ENCODE measurements at places on chromosomes 1 and 21. TPM values are rescaled to one million over a fixed set of nuclear protein-coding genes. Genes with fewer than 3 reads are reported as not detected.

PAQR6 gene
- 5.0 TPM for total RNA-seq

CLCN6 gene
- 15.6 TPM for total RNA-seq

MYBPH gene
- total RNA-seq = not detected

DOCK7 gene
- total RNA-seq = 92.7 TPM

UQCRHL gene
- total RNA-seq = 4.8 TPM

- no peak overlapping the region for H3K27ac ChIP-seq
- H3K4me3 ChIP-seq = no peak overlapping the region
- DNase-seq = no peak
- no peaks in the 10 kb centered on the region for H3K36me3 ChIP-seq
- peaks cover 20% of the 10 kb centered on the region for H3K4me1 ChIP-seq
Measured at GRCh38 chr1:31410871-31411270, 2.1 kb upstream of the SERINC2 start.

DNA sequence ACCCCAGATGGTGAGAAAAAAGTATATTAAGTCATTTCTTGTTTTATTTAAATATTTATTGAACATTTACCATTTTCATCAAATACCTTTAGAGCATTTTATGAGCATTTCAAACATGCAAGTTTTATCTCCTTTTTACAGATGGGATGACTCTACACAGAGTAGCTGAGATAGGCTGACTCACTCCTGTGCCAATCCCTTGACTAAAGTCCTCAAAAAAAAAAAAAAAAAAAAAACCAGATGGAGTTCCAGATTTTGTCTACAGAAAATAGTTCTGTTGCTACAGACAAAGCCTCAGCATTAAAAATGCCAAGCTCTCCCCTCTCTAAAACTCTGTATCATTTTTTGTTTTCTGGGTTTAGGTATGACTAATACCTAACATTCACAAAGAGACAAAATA is 303.0 kb upstream of the PLD5 start:
- H3K36me3 ChIP-seq = no peaks in the 10 kb centered on the region
- no peak overlapping the region for H3K4me3 ChIP-seq
- no peak overlapping the region for H3K27ac ChIP-seq
- peaks cover 17% of the 10 kb centered on the region for H3K4me1 ChIP-seq
- no peaks in the 10 kb centered on the region for H3K27me3 ChIP-seq

GRCh38 chr1:199847021-199847420 is 180.5 kb upstream of the NR5A2 start:
- no peaks in the 10 kb centered on the region for H3K36me3 ChIP-seq
- peaks cover 6% of the 10 kb centered on the region for H3K4me1 ChIP-seq
- no peak overlapping the region for H3K4me3 ChIP-seq
- DNase-seq = no peak

DNA sequence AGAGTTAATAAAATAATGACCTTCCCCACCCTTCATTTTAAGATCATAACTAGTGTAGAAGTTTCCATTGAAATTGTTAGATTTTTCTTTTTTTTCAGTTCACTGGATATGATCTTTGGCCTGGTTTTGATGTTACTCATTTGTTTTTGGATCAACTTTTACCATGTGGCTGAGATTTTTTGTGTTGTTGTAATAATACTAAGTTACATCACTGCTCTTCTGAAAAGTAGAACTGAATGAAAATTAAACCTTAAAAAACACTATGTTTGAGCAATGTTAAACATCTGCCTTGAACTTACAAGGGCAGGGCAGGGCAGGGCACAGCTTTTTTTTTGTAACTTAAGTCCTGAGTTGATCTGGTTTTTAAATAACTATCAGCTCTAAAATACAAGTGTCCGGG is 204.8 kb upstream of the ADAMTS5 start:
- H3K4me3 ChIP-seq = no peak overlapping the region
- no peaks in the 10 kb centered on the region for H3K27me3 ChIP-seq
- DNase-seq = no peak
- H3K4me1 ChIP-seq = no peaks in the 10 kb centered on the region

DNA sequence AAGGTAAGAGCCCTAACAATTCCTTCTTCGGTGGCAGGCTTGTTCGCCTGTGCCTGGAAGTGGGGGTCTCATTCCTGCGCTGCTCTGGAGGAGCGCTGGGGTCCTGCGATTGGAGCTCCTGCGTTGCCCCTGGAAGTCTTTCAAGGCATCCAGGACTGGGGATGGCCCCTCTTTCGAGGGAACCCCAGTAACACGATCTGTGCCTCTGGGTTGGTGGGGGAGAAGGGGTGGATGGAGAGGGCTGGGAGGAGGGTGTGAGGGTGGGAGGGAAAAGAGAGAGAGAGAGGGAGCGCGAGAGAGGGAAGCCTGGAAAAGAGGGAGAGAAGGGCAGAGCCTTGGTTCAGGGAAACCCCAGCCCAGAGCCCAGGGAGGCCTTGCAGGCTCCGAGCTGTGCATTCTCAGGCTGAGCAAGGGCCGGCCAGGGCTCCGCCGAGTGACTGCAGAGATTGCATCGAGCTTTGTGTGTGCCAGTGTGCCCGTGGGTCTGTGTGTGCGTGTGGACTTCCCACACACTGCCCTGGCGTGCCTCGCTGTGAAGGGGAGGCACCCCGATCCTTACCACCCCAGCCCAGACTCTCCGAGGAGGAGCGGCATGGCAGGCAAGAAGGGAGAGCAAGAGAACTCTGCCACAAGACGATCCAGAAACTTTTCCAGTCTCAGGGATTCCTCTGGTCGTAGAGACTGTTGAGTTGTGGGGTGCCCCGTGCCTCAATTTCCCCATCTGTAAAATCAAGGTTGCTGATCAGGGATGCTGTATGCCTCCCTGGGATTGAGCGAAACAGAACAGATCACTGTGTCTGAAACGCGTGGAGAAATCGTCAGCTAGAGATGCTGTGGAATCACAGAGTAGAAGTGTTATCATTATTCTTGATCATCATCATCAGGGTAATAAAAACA is 619 bp downstream of the BCL9 start:
- H3K27ac ChIP-seq = peak overlapping the region; percentile 93
- peak overlapping the region; percentile 74 for H3K4me3 ChIP-seq
- H3K27me3 ChIP-seq = no peaks in the 10 kb centered on the region
- H3K4me1 ChIP-seq = peaks cover 46% of the 10 kb centered on the region
- DNase-seq = peak; percentile 82

DNA sequence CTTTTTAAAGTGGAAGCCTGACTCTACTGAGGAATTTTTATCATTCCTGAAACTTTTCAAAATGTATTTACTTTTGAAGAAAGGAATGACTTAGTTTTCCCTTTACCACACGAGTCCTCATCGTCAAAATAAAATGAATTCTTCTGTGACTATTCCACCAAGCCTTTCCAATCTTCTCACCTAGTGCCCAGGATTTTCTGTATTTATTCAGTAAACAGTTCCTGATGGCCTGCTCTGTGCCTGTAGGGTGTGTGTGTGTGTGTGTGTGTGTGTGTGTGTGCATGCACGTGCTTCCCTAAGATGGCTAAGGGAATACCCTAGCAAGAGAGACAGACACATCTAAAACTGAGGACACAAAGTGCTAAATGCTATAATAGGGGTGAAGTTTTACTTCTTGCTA is 395.0 kb upstream of the USP24 start:
- no peak for DNase-seq
- no peaks in the 10 kb centered on the region for H3K27me3 ChIP-seq
- no peaks in the 10 kb centered on the region for H3K36me3 ChIP-seq
- no peak overlapping the region for H3K4me3 ChIP-seq
- no peak overlapping the region for H3K27ac ChIP-seq

DNA sequence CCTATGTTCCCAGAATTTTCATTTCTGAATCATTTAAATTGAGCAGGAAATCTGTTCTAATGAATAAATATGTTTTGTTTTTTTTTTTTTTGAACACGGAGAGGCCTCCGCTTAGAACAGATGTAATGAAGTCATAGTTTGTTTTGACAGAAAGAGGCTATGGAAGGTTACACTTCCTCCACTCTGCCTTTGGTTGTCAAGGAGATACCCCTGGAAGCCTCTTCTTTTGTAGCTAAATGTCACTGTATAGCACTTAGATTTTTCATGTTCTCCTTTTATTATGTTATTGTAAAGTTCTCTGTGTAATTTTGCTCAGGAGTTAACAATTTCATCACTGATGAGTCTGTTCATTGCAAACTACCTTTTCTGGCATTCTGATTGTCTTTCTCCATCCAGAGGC is 22.7 kb upstream of the GNG12 start:
- H3K27ac ChIP-seq = no peak overlapping the region
- no peaks in the 10 kb centered on the region for H3K27me3 ChIP-seq
- DNase-seq = no peak
- H3K4me3 ChIP-seq = no peak overlapping the region
- no peaks in the 10 kb centered on the region for H3K36me3 ChIP-seq

DNA sequence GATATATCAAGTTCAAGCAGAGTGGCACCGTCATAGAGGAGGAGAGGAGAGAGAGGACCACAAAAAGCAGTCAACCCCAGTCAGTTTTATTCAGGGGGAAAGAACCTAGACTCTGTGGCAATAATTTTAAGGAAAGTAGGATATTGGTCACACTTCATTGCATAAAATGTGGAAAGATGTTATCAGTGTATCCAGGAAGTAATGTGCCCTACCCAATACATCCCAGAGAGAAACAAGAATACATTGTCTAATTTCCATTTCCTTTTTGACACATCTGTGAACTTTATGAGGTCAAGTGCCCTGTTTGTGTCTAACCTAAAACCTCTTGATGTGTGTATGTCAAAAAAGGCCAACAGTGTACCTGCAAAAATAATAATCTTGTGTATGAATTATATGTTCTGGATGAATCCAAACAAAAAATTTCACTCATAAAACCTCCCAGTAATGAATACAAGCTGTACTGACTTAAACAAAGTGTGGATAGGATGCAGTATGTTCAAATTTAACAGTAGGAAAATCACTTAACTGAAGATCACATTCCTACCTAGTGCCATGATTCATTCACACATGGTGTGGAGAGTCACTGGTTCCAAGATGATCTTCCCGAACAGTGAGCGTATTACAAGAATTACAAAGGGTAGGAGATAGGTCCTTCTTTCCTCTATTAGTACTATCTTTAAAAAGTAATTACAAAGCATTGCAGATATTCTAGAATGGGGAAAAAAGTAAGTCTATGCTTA is 712.1 kb upstream of the CXADR start:
- H3K4me1 ChIP-seq = no peaks in the 10 kb centered on the region
- DNase-seq = no peak
- H3K36me3 ChIP-seq = no peaks in the 10 kb centered on the region

DNA sequence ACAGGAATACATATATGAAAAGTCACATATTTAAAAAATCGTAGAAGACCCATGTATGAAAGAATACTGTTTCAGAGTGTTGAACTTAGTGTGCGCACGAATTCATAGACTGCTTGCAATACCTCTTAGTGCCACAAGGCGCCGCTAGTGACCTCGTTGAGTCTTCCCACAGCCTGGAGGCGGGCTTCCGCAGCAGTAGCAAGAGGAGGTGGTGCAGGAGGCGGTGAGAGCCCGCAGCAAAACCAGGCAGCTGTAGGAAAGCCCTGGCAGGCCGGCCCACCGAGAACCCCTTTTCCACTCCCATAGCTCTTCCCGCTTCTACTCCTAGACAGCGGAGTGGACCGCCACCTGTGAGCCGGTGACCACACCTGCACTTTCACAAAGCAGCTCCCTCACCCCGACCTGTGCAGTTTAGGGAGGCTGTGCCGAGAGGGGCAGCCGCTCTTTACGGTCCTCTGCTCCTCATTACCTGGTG is 23.5 kb downstream of the MTARC1 start:
- no peaks in the 10 kb centered on the region for H3K27me3 ChIP-seq
- DNase-seq = peak; percentile 87
- H3K36me3 ChIP-seq = no peaks in the 10 kb centered on the region
- H3K4me1 ChIP-seq = no peaks in the 10 kb centered on the region

GRCh38 chr1:107954126-107954525 is 10.9 kb downstream of the VAV3 start:
- no peak overlapping the region for H3K27ac ChIP-seq
- no peak for DNase-seq
- no peaks in the 10 kb centered on the region for H3K36me3 ChIP-seq
- no peak overlapping the region for H3K4me3 ChIP-seq

DNA sequence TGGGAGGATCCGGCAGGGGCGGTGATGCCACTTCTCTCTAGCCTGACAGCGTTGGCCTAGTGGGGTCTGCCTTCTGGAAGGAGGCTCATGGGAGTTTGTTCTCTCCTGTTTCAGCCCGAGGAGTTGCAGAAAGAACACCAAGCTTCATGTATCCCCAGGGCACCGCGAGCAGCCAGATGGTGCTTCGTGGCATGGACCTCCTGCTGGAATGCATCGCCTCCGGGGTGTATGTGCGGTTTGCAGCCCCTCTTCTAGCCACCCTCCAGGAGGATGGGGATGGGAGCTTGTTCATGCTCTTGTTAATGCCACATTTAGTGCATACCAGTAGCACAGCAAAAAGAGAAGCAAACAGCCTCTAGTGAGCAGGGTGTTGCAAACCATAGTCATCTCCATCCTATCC is 74.9 kb upstream of the CNTN2 start:
- no peaks in the 10 kb centered on the region for H3K27me3 ChIP-seq
- no peaks in the 10 kb centered on the region for H3K36me3 ChIP-seq
- DNase-seq = no peak
- no peak overlapping the region for H3K4me3 ChIP-seq

- no peaks in the 10 kb centered on the region for H3K27me3 ChIP-seq
- no peaks in the 10 kb centered on the region for H3K36me3 ChIP-seq
- DNase-seq = no peak
- peaks cover 4% of the 10 kb centered on the region for H3K4me1 ChIP-seq
Measured at GRCh38 chr1:214398490-214398889, 117.5 kb downstream of the SMYD2 start.

GRCh38 chr1:39272027-39272797 is 67.7 kb downstream of the MACF1 start:
- H3K27me3 ChIP-seq = no peaks in the 10 kb centered on the region
- peaks cover 48% of the 10 kb centered on the region for H3K4me1 ChIP-seq
- DNase-seq = no peak
- peak overlapping the region; percentile 58 for H3K27ac ChIP-seq
- H3K36me3 ChIP-seq = no peaks in the 10 kb centered on the region

DNA sequence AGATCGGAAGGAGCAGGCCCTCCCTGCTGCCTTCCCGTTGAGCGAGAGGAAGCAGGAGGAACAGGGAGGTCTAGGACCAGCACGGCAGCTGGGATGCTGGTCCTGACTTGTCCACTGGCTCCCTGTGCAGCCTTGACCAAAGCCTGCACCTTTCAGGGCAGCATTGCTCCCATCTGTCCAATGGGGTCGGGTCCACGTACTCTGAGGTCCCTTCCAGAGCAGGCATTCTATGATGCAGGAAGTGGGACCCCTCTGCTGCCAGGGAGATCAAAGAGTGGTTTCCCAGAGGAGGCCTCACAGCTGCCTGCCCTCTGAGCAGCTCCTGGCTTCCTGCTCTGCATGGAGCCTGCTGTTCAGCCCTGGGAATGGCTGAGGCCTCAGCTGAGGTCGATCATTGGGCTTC is 21.7 kb upstream of the ZNF362 start:
- H3K27ac ChIP-seq = no peak overlapping the region
- H3K36me3 ChIP-seq = no peaks in the 10 kb centered on the region
- no peaks in the 10 kb centered on the region for H3K27me3 ChIP-seq
- H3K4me1 ChIP-seq = peaks cover 10% of the 10 kb centered on the region

GRCh38 chr1:108960719-108961118 is 2.6 kb downstream of the CLCC1 start:
- no peak overlapping the region for H3K27ac ChIP-seq
- peaks cover 11% of the 10 kb centered on the region for H3K27me3 ChIP-seq
- H3K36me3 ChIP-seq = no peaks in the 10 kb centered on the region
- H3K4me1 ChIP-seq = peaks cover 6% of the 10 kb centered on the region
- DNase-seq = no peak
